CD4-positive, alpha-beta T cell treated with Interleukin-21 for 1 hour (primary cell): ENCODE measurements at places on chromosomes 16 and 17.

DNA sequence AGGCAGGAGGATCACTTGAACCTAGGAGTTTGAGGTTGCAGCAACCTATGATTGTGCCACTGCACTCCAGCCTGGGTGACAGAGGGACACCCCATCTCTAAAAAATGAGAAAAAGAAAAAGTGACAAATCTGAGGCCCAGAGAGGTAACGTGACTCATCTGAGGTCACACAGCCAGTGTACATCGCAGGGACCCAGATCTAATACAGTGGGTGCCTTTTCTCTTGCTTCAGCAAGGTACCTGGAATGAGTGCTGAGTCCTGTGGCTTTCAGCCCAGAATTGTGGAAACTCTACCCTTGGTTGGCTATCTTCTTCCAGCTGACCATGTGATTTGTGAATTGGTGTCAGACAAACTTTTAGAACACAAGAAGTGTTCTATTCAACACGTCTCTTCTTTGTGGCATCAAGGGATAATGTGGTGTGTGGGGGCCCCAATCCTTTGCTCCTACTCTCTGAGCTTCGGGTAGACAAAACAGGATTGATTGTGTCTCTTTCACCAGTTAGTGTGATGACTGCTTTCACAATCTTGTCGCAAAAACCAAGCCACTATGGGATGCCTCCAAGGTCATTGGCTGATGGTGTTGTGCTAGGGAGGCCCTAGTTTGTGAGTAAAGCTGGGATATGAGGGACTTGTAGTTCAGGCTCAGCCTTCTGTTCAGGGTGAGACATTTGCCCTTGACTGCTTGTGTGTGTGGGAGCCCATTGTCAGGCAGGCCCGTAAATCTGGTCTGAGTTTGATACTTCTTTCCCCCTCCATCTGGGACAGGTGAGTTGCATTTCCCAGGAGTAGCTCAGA lies 71.0 kb downstream of the MSI2 start:
- no peak for DNase-seq

DNA sequence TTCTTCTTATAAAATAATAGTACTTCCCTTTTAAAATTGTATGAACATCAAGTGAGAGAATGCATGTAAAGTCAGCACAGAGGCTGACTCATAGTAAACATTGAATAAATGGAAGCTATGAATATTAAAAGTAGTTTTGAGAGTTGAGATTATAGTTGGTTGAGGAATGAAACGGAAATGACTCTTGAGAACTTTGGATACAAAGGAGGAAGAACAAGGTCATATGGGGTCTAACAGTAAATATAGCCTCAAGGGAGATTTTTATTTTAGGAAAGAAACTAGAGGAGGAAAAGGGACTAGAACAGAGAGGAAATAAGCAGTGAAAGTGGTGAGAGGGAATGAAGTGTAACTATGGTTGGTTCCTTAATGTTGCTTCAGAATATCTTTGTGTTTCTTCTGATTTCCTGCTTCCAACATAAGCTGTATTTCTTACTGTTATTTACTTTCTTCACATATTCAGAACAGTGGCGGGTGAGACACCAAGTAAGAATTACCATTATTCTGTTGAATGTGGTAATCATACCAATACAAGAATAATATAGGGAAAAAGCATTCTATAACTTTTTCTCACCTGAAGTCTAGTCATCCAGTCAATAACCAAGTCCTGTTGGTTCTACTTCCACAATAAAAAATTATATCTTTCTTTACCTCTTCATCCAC lies 165.1 kb downstream of the CHD9 start:
- DNase-seq, result no peak

- DNase-seq, result no peak
Observed at GRCh38 chr16:50967827-50968612, 183.1 kb downstream of the SALL1 start.

GRCh38 chr16:89956505-89957215 lies 8.1 kb downstream of the DEF8 start:
- no peak for DNase-seq

DNA sequence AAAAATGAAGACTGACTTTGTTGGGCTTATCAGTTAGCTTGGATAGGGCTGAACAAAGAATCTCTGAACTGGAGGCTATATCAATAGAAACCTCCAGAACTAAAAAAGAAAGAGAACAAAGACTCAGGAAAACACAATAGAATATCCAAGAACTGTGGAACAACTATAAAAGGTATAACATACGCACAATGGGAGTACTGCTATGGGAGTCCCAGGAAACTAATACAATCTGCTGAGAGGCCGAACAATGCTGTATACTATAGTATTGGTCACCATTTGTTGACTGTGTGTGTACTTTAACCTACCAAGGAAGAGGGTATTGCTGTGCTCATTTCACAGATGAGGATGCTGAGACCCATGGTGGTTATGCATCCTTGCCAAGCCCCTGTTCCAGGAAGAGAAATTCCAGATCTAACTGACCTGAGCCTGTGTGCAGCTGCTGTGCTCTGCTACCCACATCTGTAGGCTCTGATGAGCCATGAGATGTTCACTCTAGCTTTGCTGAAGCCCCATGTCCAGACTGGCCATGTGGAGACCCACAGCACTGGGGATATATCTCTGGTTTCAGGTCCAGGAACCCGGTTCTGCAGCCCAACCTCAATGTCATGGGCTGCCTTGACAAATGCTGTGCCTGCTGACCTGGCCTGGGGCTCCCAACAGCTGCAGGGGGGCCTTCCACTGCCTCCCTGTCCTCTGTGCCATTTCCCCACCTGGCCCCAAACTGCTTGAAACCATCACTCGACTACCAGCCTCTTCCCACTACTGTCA lies 254.3 kb upstream of the TNRC6C start:
- no peak for DNase-seq

GRCh38 chr16:82340531-82340930 lies 170.5 kb upstream of the MPHOSPH6 start:
- no peak for DNase-seq

- no peak for DNase-seq
Observed at GRCh38 chr17:75847614-75848522, 3.7 kb upstream of the UNC13D start.

DNA sequence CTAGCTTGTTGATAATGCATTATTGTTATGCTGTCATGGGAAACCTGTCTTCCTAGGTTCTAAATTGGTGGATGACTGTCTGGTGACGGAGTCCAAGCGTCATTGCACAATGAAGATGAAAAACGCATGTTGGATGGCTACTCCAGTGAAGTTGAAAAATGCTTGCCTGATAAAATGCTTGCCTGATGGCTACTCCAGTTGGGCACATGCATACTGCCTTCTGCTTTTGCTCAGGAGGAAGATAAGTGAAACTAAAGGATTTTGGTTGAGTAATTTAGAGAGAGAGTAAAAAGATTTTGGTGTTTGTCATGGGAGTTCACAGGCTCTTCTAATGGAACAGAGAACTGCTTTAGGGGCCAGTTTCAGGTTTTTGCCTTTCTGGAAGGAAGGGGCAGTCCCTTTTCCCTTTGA lies 118.6 kb downstream of the PRKCA start:
- no peak for DNase-seq
